Ureter (tissue), 1 donor: ENCODE measurements at places on chromosomes 2 and 18. TPM values are rescaled to one million over a fixed set of nuclear protein-coding genes. Genes with fewer than 3 reads are reported as not detected.

DNA sequence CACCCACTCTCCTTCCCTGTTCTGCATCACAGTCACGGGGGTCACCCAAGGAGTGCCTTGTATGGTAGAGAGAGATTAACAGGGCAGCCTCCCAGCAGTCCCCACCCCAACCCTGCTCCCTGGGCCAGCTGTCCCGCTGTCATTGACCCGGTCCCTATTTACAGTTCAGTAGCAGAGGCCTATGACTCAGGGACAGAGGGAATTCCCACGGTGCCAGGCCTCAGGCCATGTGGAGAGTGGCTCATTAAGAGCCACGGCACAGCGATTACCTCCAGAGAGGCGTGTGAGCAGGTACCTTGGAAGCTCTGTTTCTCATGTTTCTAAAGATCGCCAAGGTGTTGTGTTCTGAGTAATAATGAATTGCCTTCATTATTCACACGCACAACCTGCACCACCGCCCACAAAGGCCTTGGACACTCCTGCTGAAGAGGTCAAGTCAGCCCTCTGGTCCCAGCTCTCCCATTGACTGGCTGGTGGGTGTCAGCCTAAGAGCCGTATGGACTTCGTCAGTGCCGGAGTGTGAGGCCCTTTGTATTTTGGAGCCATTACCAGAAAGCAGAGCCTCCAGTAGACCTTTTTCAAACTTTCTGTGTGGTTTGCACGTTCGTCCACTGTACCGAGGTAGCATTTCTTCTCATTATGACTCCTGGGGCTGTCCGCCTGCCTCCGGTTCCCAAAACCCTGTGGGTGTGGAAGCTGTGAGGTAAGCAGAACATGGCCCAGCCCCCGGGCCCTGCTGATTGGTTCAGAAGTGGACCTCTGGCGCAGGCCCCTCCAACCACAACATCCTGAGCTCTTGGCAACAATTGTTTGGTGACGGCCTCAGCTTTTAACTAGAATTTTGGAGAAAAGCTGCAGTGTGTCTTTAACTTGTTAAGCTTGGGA lies 47.0 kb downstream of the SERTAD2 start:
- peak; percentile 85 for DNase-seq

DNA sequence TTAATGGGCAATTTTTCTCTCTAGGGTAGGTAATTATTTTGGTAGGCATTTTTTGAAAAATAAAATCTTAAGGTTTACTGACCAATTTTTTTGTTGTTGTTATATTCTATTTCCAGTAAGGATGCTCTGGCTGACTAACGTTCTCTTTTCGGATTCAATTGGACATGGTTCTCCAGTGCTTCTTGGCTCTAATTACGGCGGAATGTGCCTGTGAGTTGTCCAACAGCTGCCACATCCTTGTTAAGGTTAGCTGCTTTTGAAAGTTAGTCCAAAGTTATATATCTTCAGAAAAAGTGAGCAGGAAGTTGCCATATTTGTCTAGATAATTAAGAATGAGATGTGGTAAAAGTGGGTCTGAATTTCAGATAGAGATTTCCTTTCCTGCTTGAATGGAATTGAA lies 45.8 kb upstream of the SMIM21 start:
- DNase-seq, result no peak

- no peak for DNase-seq
Measured at GRCh38 chr2:37698931-37699481, 27.6 kb upstream of the CDC42EP3 start.

- DNase-seq, result no peak
Measured at GRCh38 chr2:212337486-212338343, 200.9 kb downstream of the ERBB4 start.

GRCh38 chr2:220544049-220544448 lies 916.6 kb downstream of the SLC4A3 start:
- DNase-seq, result no peak

INO80D gene
- total RNA-seq, result 42.8 TPM

LYG2 gene
- total RNA-seq, result not detected

NEU4 gene
- 0.49 TPM for total RNA-seq

SF3B1 gene
- 313 TPM for total RNA-seq
